ENCODE measurements at places on chromosomes 4 and X.

DNA sequence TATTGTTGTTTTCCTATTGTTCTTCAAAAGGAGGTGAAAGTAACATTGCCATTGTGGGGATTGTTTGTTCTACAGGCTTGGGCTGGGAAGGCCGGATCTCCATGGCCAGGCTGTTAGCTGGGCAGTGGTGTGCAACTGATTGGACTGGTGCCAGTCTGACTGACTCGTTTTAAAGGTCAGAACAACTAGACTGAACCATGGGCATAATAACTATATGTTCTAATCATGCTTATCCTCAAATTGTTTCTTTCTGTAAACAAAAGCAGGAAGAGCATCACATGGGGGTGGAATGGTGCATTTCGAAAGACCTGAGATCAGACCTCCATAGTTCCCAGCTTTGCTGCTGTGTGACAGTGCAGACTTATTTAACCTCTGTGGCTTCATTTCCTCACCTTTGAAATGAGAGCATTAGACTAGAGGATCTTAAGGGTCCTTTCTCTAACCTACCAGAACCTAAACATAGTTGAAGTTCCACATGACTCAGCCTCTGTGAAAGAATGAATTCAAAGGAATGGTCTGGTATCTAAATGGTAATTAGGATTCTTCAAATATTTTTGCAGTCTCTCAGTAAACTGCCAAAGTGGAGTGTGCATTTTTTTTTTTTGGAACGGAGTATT, 66.7 kb upstream of the PGRMC2 start:
- DNase-seq: no peak

DNA sequence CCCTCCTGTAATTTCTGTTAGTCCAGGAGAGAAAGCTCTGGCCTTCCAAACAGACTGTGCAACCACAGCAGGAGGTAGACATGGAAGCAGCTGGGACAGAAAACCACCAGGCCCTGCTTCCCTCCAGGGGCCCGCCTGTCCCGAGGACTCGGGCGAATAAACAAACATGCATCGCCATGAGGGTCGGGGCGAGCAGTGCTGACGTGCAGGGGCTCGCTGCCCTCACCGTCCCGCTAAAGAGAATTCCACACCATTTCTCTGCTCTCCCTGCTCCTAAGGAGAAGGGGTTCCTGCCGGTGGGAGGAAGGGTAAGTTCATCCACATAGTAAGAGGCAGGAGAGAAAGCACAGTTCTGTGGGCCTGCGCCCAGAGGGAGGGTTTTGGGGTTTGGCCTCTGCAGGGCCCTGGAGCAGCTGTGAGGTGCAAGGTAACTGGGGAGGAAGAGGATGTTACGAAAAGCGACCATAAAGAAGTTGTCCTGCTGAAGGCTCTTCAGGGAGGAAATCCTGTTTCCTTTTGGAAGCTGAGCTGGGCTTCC, 54.9 kb downstream of the WFS1 start:
- DNase-seq: no peak

DNA sequence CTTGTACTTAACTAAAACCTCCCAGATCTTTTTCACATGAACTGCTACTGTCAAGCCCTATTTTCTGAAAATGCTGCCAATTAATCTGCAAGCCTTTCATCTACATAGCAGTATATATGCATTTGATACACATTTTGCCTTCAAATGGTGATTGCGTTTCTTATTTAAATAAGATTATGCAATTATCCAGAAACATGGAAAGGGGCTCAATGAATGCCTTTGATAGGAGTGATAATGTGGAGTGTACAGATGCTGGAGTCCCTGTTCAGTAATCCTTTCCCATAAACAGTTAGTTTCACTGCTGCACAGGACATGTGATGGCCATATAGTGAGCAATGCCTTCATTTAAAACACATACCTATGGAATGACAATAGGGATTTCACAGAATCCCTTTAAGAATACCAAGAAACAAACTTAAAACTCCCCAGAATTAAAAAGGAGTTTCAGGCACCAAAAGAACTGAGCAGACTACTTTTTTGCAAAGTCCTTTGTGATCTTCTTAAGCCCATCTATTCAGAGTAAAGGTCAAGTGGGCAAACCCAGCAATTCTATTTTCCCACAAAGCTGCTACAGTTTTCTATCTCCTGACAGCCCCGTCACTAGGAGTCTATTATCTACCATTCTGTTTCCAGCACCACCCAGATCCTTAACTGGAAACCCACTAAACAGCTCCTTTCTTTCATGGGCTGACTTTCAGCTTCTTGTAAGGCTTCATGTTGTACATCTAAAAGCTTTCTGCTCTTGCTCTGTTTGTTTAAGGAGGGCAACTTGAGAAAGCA, 120.3 kb downstream of the UNC5C start:
- peak; percentile 69 for DNase-seq

DNA sequence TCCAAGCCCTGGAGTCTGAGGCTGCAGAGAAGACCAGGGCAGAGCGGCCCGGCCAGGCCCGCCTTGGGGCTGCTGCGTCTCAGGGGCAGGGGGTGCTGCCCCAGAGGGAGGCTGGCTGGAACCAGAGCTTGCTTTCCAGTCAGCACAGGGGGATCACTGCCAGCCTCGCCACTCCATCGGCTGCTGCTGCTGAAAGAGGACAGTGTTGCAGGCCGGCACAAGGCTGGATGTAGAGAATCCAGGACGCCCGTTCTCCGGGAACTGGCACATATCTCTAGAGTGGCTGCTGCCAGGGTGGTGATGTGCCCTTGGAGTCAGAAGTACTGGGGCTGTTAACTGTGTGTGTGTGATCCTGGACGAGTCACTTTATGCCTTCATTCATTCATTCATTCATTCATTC, 31.9 kb upstream of the SORCS2 start:
- DNase-seq: peak; percentile 70

- DNase-seq: peak; percentile 45
Measured at GRCh38 chr4:6892190-6892908, 17.3 kb upstream of the TBC1D14 start.

- no peak for DNase-seq
Measured at GRCh38 chr4:28093071-28093470, 1232.4 kb downstream of the STIM2 start.

- no peak for DNase-seq
Measured at GRCh38 chrX:118571836-118572235, 76.2 kb downstream of the DOCK11 start.

DNA sequence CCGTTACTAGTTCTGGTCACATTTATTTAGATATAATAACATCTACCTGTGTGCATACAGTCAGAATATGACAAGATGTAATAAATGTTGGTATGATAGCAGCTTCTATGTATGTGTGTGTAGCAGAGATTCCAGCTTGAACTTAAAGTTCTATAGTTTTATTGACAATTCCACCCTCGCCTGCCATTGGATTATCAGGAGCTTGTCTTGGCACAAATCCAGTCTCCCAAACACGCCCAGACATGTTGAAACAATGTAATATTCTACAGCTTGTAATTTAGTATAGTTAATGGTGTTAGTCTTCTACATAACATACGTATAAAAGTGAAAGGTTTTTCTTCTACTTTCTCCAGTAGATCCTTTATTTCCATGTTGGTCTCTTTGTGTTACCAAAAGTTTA, 44.4 kb downstream of the BBS12 start:
- no peak for DNase-seq

DNA sequence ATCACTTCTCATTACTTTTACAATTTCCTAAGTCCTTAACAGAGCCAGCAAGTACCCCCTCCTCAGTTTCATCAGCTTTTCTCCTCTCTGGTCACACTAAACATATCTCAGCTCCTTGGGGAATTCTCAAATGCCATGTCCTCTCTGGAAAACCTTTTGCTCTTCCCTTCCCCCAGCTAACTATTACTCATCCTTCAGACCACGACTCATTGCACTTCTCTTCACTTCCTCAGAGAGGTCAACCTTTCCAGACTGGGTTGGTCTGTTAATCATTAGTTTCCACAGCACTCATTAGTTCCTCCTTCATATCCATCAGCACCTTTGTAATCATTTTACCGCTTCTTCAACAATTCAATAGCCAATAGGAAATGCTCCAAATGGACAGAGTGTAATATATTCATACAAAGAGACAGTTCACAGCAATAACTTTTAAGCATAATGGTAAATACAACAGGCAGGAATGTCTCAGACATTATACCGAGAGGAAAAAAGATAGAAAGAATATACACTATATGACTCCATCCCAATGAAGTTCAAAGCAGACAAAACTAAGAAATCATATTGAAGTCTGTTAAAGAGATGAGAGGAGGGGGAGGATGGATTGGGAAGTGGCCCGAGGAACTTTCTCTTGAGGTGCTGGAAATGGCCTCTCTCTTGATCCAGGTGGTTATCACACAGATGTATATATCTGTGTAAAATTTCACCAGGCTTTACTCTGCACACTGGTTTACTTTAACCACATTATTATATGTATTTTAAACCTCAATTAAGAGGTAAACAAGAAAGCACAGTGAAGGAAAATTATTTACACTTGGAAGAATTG, 39.6 kb downstream of the DDX60L start:
- DNase-seq: no peak

GRCh38 chr4:16694884-16695276, 203.6 kb downstream of the LDB2 start:
- no peak for DNase-seq

- DNase-seq: no peak
Measured at GRCh38 chr4:117637347-117637746, 396.9 kb upstream of the NDST3 start.

DNA sequence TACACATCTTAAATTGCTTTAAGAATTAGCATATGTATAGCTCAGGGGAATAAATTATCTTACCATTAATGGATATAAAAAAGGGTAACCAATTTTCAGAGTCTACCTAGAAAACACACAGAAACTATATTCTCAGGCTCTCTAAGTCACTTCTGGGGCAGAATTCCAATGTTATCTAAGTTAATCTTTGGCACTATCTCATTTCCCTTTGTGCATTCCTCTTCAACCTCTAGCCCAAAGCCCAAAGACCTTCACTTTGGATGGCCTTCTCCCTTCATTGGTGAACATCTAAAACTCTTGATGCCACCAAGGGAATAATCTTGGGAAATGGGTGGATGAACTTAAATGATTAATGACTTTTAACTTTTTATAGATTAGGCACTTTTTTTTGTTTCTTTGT, 108.3 kb downstream of the APBB2 start:
- DNase-seq: no peak

DNA sequence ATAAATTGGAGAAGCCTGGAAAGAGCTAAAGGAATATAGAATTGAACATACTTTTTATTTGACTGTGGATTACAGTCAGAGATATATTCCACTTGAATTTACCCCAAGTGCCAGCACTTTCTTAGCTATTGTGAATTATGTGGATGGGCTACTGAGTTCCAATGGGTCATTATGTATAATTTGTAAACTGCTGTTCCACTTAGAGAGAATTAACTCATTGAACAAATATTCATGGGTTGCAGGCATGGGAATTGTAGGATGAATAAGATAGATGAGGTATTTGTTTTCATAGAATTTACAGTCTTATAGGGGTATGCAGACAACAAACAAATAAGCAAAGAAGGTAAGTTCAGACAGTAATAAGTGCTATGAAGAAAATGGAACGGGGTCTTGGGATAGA, 195.7 kb downstream of the SHROOM3 start:
- DNase-seq: no peak

GRCh38 chr4:186132577-186133242, 28.2 kb downstream of the FAM149A start:
- no peak for DNase-seq

- no peak for DNase-seq
Measured at GRCh38 chr4:40844261-40844660, 94.5 kb downstream of the NSUN7 start.

DNA sequence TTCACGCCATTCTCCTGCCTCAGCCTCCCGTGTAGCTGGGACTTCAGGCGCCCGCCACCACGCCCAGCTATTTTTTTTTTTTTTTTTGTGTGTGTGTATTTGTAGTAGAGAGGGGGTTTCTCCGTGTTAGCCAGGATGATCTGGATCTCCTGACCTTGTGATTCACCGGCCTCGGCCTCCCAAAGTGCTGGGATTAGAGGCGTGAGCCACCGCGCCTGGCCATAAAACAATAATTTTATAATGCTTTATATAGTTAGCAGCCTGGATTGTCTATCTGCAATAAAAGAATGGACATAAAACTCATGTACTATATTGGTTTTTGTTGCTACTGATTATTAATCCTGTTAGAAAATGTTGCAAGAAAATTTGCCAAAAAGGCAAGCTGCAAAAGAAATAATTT, 195.9 kb upstream of the BANK1 start:
- DNase-seq: no peak

GRCh38 chr4:87521757-87522374, 7.3 kb downstream of the SPARCL1 start:
- no peak for DNase-seq

- peak; percentile 53 for DNase-seq
Measured at GRCh38 chrX:43969504-43970501, 3.4 kb downstream of the NDP start.
